ENCODE measurements at places on chromosomes 11 and 22.

DNA sequence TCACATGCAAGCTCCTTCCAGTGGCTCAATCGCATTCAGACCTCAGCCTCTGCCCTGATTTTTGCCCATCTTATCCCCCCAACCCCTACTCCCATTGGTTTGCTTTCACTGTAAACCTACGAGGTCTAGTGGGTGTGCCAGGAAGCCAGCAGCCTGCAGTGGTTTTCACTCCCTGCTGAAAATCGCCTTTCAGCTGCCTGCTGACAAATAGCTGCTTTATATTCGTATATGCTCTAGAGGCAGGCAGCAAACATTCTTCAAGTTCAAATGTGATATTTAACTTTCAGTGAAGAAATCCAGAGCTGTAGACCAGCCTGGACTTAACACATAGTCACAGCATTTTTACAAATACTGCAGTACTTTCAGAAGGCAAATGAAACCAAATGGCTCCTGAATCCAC, 92.8 kb upstream of the APOA1 start:
- DNase-seq, result no peak

- DNase-seq, result no peak
Measured at GRCh38 chr11:9657531-9657930, 6.3 kb upstream of the SWAP70 start.

DNA sequence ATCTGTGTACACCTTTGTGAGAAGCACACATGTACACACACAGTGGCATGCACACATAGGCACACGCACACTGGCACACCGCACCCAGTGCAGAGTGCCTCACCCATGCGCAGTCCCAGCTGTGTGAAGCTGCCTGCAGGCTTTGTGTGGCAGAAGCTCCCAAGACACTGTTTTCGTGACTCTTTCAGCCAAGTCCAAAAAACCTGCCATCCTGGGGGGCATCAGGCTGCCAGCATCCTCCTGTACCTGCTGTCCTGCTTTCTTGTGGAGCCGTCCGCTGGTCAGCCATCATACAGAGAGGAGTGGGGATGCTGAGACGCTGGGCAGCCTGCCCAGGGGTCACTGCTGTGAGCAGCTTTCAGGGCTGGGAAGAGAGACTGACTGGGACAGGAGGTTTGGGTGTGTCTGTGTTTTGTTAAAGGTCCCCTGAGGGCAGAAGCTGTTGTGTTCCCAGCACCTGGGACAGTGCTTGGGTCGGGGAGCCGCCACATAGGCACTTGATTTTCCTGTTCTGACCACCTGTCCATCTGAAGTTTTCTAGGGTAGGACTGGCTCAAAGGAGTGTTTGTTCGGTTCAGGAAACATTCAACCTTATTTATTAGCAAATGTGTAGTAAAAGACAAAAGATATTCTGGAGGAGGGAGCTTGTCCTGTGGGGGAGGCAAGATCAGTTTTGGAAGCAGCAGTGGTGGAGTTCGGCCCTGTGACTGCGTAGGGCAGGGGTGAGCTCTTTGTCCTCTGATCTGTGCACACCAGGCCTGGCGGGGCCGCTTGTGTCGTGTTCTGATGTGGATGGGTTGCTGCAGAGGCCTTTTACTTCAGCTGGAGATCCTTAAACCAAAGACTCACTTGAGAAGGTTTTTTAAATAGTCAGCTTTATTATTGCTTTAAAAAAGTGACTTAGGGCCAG, 29.7 kb downstream of the AP2A2 start:
- no peak for DNase-seq

DNA sequence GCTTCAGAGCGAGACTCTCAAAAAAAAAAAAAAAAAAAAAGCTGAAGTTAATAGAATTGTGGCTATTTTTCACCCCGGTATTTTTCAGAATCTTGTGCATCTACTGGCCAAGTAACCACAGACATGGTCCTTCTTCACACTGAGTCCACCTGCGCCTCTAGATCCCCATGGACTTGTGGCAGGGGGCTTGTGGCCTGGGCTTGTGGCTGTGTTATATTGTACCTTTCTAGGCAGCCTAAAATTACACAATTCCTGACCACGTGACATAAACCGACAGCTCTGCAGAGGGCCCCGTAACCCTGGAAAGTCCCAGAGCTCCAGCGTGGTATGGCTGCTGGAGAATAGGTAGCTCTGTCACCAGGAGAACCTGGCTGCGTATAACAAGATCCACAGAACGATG, 10.9 kb upstream of the NAALADL1 start:
- DNase-seq, result no peak

GRCh38 chr11:119589001-119589400, 140.0 kb downstream of the NECTIN1 start:
- DNase-seq, result no peak

- DNase-seq, result no peak
Measured at GRCh38 chr11:130314184-130314749, 450 bp downstream of the ZBTB44 start.

DNA sequence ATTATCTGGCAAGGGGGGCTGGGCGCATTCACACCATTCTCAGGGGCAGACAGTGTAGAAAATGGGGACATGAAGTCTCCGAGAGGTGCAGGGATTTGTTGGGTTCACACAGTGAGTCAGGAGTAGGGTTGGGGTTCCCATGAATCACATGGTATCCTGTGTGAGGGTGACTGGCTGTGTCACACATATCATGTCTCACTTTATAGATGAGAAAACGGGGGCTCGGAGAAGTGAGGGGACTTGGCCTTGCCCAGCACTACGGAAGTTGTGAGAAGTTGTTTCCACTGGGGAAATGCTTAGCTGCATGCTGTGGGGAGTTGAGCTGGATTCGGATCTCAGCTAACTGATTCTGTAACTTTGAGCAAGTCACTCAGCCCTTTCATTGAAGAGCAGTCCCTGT, 4.2 kb downstream of the GAL3ST3 start:
- DNase-seq, result no peak

GRCh38 chr11:115578275-115578674, 74.1 kb upstream of the CADM1 start:
- no peak for DNase-seq

Data from fibroblast of the conjunctiva (primary cell).